ENCODE measurements at places on chromosomes 3 and 15. TPM values are rescaled to one million over a fixed set of nuclear protein-coding genes. Genes with fewer than 3 reads are reported as not detected.

Gene IGDCC3
- polyA plus RNA-seq = not detected

Gene RTP3
- not detected for polyA plus RNA-seq

Gene ZDHHC23
- polyA plus RNA-seq = 1.0 TPM

DNA sequence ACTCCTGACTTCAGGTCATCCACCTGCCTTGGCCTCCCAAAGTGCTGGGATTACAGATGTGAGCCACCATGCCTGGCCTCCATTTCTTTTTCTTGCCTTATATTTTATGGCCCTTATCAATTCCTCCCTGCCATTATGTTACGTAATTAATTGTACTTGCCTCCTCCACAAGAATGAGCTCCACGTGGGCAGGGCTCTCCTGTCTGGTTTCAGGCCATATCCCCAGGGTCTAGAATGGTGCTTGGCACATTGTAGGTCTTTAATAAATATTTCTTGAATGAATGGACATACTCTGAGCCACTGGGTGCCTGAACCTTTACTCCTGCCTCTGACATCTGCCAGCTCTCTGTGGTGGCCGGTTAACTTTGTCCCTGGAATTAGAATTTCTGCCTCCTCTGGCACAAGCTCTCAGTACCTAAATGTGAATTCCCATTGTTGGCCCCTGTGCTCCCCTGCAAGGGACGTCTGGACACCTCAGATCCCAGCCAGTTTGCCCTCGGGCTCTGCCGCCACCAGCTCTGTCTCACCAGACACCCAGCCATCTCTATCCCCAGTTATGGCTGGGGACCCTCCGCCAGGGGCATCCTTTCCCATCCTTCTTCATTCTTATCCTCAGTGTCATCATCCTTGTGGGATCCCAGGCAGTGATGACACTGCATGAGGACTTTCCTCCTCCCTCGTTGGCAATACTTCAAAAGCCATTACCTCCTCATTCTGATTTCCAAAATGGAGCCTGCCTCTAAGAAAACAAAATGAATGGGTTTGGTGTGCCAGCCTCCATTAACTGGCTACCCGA is 165.6 kb upstream of the SMAD3 start:
- no peak for DNase-seq
- H3K27me3 ChIP-seq = no peaks in the 10 kb centered on the region
- H3K4me3 ChIP-seq = no peak overlapping the region
- H3K36me3 ChIP-seq = no peaks in the 10 kb centered on the region
- no peak overlapping the region for H3K27ac ChIP-seq

DNA sequence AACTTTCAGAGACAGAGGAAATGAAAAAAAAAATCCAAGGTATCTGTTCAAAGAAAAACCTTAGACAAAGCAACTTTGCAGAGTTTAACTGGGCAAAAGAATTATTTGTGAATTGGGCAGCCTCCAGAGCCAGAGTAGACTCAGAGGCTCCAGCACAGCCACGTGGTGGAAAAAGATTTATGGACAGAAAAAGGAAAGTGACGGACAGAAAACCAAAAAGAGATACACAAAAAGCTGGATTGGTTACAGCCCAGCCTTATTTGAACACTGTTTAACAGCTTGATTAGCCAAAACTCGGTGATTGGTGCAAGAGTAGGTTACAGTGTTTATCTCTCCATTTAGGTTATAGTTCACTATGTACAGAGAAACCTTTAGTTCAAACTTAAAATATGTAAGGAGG is 23.7 kb upstream of the GPD1L start:
- no peak overlapping the region for H3K4me3 ChIP-seq
- H3K36me3 ChIP-seq = no peaks in the 10 kb centered on the region
- H3K4me1 ChIP-seq = no peaks in the 10 kb centered on the region
- no peak for DNase-seq

GRCh38 chr3:38226273-38226672 is 39.3 kb upstream of the SLC22A13 start:
- no peak overlapping the region for H3K27ac ChIP-seq
- DNase-seq = no peak
- H3K36me3 ChIP-seq = peaks cover 33% of the 10 kb centered on the region
- H3K4me1 ChIP-seq = no peaks in the 10 kb centered on the region
- H3K27me3 ChIP-seq = no peaks in the 10 kb centered on the region
- H3K4me3 ChIP-seq = no peak overlapping the region

Gene FGD5
- not detected for polyA plus RNA-seq

- no peak overlapping the region for H3K27ac ChIP-seq
- H3K4me3 ChIP-seq = no peak overlapping the region
- H3K36me3 ChIP-seq = no peaks in the 10 kb centered on the region
- H3K4me1 ChIP-seq = peaks cover 5% of the 10 kb centered on the region
Observed at GRCh38 chr3:12388185-12388584, 96.1 kb upstream of the TSEN2 start.

- H3K27me3 ChIP-seq = no peaks in the 10 kb centered on the region
- H3K27ac ChIP-seq = no peak overlapping the region
- H3K36me3 ChIP-seq = no peaks in the 10 kb centered on the region
- no peak overlapping the region for H3K4me3 ChIP-seq
- DNase-seq = peak; percentile 10
Observed at GRCh38 chr3:185280572-185281365, 26.9 kb upstream of the EHHADH start.

DNA sequence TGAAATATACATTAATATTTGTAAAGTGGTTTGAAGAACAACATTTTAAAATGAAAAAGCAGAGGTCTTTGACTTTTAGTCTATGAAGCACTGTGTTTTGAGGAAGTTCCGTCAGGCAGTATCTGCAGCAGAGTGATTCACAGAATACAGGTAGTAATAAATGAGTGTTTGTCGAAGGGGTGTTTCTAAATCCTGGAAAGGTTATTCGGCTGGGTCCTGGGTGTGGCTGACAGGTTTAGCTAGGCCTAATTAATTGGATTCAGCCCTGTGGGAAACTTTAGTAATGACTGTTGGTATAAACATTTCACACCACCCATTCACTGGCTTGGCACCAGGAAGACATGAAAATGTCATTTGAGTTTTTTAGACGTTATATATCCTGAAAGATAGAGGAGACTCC is 51.3 kb downstream of the TIPARP start:
- DNase-seq = no peak
- H3K36me3 ChIP-seq = no peaks in the 10 kb centered on the region
- no peak overlapping the region for H3K4me3 ChIP-seq
- no peak overlapping the region for H3K27ac ChIP-seq

DNA sequence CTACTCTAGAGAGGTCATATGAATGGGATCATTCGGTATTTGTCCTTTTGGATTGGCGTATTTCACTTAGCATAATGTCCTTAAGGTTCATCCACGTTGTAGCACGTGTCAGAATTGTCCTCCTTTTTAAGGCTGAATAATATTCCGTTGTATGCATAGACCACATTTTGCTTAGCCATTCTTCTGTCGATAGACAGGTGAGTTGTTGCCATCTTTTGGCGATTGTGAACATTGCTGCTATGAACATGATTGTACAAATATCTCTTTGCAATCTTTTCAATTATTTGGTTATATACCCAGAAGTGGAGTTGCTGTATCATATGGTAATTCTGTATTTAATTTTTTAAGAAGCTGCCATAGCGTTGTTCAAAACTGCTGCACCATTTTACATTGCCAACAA is 52.4 kb upstream of the GOLGA8J start:
- no peaks in the 10 kb centered on the region for H3K36me3 ChIP-seq
- H3K27me3 ChIP-seq = no peaks in the 10 kb centered on the region
- H3K4me3 ChIP-seq = no peak overlapping the region
- DNase-seq = no peak
- no peaks in the 10 kb centered on the region for H3K4me1 ChIP-seq
- H3K27ac ChIP-seq = no peak overlapping the region

- H3K36me3 ChIP-seq = no peaks in the 10 kb centered on the region
- DNase-seq = no peak
- H3K4me3 ChIP-seq = no peak overlapping the region
- H3K27ac ChIP-seq = no peak overlapping the region
- peaks cover 11% of the 10 kb centered on the region for H3K4me1 ChIP-seq
Observed at GRCh38 chr15:38088971-38089370, 154.5 kb downstream of the TMCO5A start.

DNA sequence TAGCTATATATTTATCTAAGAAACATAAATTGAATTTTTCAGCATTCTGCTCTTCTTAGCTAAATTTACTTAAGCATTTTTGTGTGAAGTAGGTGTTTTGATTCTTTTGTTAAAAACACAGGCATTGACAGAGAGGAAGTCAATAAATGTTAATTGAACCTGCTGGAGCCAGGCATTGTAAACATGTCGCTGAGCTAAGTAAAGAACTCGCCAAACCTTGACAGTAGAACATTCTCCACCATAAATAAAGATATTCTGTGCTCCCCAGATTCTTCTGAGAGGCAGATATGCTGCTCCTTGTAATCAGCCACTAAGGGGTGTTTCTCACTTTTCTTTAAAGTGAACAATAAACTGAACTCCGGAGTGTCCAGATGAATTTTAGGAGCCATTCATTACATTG is 38.4 kb downstream of the SYNM start:
- H3K4me1 ChIP-seq = no peaks in the 10 kb centered on the region
- H3K27me3 ChIP-seq = no peaks in the 10 kb centered on the region
- DNase-seq = no peak
- H3K27ac ChIP-seq = no peak overlapping the region
- no peaks in the 10 kb centered on the region for H3K36me3 ChIP-seq

DNA sequence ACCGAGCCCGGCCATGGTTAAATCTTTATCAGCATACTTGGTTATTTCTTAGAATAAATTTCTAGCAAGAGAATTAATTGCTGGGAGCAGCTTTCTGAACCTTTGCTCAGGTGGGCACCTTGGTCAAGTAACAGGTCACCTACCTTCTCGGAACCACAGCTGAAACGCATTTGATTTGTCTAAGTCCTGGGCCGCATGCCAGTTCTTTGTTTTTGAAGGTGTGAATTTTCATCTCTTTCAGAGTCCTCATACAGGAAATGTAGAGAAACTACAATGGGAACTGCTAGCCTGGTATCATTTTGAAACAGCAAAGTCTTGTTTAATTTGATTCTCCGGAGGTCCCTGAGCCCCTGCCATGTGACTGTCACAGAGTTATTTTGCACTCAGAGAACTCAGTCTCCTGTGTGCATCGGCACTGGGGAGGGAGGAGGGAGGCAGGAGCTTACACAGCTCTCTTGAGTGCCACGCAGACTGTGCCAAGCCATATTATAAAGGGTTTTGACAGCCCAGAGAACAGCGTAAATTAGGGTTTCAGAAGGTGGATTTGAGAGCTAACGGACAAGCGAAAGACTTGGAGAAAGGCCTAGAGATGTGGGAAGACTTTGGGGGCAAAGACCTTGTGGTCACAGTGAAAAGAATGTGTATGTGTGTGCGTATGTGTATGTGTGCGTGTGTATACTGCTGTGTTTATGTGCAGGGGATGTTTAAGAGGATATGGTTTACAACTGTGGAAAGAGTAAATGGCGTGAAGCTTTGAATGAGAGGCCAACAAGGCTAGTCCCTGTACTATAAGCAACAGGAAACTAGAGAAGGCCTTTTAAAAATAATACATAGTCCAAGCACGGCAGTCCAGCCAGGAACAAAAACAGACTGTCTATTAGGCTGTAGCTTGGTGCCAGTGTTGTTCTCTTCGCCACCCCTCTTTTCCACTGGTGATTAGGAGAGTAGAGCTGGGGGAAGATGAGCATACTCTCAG is 61.8 kb upstream of the ATP13A3 start:
- H3K36me3 ChIP-seq = no peaks in the 10 kb centered on the region
- H3K4me3 ChIP-seq = no peak overlapping the region
- no peaks in the 10 kb centered on the region for H3K27me3 ChIP-seq
- no peaks in the 10 kb centered on the region for H3K4me1 ChIP-seq

DNA sequence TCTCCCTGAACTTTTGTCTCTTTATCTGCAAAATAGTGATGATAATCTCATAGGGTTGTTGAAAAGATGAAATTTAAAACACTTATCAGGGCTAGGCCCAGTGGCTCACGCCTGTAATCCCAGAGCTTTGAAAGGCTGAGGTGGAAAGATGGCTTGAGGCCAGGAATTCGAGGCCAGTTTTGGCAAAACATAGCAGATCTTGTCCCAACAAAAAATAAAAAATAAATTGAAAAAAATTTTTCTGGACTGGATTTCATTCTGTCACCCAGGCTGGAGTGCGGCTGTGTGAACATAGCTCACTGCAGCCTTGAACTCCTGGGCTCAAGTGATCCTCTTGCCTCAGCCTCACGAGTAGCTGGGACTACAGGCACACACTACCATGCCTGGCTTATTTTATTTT is 29.6 kb downstream of the LMLN start:
- H3K4me3 ChIP-seq = no peak overlapping the region
- no peaks in the 10 kb centered on the region for H3K4me1 ChIP-seq
- no peaks in the 10 kb centered on the region for H3K36me3 ChIP-seq
- no peaks in the 10 kb centered on the region for H3K27me3 ChIP-seq

Gene NEO1
- 1.9 TPM for polyA plus RNA-seq

Gene GUCA1C
- not detected for polyA plus RNA-seq

DNA sequence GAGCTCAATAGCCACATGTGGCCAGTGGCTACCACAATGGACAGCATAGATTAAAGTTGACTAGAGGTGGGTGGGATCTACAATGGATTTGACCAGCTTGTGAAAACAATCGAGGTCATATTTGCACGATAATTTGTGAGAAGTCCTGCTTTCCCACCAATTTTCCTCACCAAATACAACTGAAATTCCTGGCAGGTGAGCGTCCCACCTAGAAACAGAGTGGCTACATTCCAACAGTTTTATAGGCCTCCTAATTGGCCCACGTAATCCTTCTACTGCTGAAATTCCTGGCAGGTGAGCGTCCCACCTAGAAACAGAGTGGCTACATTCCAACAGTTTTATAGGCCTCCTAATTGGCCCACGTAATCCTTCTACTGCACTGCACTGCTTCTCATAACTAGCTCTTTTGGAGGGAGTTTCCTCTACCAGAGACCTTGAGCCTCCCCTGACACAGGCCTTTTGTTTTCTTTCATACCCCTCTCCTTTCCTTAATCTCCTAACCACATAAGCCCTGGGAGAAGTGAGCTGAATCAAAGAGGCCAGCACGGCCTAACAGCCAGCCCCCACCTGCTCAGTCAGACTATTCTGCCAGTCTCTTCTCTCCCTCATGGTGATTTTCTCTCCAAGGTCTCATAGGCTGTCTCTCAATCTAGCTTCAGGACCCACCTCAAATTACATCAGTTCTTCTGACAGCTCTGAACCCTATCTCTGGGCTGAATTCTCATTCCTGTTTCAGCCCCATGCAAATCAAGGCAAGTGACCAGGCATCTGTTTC is 80.2 kb downstream of the BFSP2 start:
- H3K27me3 ChIP-seq = no peaks in the 10 kb centered on the region
- no peaks in the 10 kb centered on the region for H3K36me3 ChIP-seq
- peaks cover 17% of the 10 kb centered on the region for H3K4me1 ChIP-seq
- DNase-seq = no peak
- H3K27ac ChIP-seq = no peak overlapping the region
- no peak overlapping the region for H3K4me3 ChIP-seq

Gene MEX3B
- polyA plus RNA-seq = not detected

DNA sequence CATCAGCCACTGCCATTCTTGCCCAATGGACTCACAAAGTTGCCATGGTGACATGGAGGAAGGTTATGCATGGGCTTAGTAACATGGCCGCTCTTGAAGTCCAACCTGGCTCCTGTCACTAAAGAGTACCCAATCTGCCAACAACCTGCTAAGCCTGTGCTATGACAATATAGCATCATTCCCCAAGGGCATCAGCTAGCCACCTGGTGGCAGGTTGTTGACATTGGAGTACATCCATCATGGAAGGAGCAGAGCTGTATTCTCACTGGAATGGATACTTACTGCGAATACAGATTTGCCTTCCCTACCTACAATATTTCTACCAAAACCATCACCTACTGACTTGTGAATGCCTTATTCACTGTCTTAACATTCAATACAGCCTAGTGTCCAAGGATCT is 138.9 kb upstream of the RORA start:
- no peaks in the 10 kb centered on the region for H3K4me1 ChIP-seq
- H3K36me3 ChIP-seq = no peaks in the 10 kb centered on the region
- H3K27ac ChIP-seq = no peak overlapping the region
- no peak for DNase-seq
- H3K27me3 ChIP-seq = no peaks in the 10 kb centered on the region

Measured in CD4-positive, alpha-beta memory T cell (primary cell).